ENCODE measurements at places on chromosomes 11 and 22.

DNA sequence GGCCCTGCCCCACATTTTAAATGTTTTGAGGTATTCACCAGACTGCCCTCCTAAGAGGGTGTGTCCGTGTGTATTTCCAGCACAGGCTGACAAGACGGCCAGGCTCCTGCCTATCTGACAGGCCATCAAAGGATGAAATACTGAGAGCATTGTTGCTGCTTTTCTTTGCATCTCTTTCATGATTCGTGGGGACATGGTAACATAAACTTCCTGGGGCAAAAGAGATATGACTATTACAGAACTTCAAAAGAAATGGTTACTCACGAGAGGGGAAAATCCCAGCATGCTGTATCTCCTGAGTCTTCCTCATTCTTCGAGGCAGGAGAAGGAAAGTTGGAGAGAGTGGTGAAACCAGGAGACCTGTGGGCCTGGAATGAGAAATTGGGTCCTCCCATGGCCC is 10.3 kb upstream of the BIK start:
- DNase-seq = no peak

DNA sequence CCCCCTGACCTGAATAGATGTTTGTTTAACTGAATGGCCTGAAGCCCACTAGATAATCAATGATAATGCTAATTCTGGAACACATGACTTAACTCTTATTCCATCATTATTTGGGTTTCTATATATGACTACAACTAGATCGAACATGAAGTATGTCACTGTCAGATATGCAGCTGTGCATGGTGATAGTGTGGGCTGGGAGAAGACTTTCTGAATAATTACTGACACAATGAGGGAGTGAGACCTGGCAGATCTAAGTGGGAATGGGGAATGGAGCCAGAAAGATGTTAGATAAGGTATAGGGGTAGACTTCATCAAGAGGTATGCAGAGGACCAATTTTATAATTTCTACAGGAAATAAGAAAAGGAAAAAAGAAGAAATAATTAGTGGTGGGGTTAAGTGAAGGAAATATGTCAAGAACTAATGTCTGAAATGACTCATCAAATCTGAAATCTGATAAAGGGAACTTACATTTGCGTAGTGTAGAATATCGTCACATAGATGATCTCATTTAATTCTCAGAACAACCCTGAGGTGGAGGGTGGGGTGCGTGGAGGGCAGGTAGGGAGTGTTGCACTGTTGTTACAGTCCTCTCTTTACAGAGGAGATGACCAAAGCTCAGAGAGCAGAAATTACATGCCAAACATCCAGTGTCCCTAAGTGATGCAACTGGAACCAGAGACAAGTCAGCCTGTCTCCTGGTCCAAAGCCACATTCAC is 68.2 kb upstream of the EED start:
- peak; percentile 72 for DNase-seq

DNA sequence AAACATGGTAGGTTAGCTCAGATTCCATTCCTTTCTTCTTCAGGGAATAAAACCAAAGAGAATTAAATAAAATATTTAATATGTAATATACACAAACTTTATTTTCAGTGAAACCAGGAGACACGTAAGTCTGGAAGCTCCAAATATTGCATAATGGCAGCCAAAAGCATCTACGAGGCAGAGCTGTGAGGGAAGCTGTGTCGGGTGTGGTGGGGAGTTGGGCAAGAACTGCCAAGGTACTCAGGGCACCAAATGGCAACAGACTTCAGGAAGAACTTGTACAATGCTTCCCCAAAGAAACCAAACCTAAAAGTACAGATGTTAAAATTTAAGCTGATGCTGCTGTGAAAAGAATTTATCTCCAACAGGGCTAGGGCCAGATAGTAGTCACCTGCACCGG is 47.5 kb upstream of the C11orf87 start:
- no peak for DNase-seq

DNA sequence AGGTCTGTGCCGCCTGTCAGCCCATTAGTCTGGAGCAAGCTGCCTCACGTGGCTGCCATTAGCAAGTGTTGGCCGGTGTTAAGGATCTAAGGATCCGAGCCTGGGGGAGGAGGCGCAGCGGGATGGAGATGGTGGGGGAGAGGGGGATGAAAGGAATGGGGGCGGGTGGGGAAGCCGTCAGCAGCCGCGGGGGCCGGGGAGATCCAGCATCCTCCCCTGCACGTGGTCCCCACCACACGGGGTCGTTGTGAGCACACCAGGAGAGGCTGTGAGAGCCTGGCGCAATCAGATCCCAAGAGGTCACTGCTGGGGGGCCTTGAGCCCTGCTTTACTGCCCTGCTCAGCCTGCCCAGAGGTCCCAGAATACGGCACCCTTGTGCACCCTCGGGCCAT is 7.3 kb downstream of the CABP7 start:
- peak; percentile 37 for DNase-seq

DNA sequence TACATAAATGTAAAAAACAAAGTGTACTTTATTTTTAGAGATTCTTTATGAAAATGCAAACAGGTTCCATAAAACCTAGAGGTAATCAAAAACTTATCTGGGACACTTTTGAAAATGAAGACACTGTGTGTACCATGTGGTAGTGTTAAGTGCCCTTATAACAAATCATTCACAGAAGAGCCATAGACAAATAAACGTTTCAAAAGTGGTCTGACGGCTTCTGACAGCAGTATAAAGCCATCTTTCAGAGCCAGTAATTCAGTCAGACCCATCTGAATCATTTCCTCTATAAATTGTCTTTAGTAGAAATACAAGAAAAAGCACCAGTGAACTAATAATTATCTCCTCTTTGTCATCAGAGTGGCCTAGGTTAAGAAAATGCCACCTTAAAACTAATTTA is 100.0 kb downstream of the PAX6 start:
- no peak for DNase-seq

Data from stimulated activated CD4-positive, alpha-beta T cell treated with anti-CD3 and anti-CD28 coated beads, Interleukin-15, amount 100 ng/mL, for 24 hours (primary cell).